ENCODE measurements at places on chromosomes 5 and 9.

DNA sequence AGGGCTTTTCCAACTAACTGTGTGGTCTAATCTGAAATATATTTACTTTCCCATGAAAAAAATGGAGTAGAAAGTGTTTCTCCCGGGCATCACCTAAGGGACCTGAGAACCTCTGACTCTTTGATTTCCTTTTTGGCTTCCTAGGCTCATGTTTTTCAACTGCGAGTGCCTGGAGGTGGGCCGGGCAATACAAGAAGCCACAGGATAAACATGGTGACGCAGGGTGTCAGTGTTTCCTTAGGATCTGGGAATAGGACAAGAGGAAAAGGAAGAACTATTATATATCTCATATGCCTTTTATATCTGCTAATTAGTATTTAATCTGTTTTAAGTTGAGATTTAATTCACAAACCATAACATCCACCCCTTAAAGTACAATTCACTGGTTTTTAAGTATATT is 11.4 kb upstream of the LECT2 start:
- no peak for DNase-seq

DNA sequence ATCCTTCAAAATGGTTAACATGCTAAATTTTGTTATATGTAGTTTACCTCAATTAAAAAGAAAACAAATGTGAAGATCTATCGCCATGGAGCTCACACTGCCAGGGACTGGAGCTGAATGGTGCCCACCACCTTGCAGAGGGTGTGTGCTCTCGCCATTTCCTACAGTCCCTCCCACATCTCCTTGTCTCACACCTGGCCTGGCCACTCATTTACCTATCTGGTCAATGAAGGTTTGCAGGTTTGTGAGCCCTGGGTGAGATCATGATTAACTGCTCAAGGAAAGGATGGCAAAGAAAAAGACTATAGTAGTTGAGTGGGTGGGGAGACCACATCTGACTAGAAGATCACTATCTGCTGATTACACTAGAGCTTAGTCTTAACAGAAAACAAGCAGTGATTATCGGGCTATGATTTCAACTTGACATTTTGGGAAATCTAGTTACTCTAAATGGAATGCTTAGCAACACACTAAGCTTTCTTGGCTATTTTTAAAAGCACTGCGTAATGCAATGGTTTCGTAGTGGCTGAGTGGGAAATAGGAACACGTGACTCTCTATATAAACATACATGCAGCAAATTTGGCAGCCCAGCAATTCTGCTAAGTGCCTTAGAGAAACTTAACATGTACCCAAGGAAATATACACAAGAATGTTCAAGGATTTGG is 27.3 kb downstream of the PUM3 start:
- DNase-seq: no peak

- DNase-seq: no peak
Observed at GRCh38 chr9:34610434-34611206, 1.3 kb downstream of the RPP25L start.

GRCh38 chr9:113886466-113886865 is 10.4 kb downstream of the ZNF618 start:
- no peak for DNase-seq

DNA sequence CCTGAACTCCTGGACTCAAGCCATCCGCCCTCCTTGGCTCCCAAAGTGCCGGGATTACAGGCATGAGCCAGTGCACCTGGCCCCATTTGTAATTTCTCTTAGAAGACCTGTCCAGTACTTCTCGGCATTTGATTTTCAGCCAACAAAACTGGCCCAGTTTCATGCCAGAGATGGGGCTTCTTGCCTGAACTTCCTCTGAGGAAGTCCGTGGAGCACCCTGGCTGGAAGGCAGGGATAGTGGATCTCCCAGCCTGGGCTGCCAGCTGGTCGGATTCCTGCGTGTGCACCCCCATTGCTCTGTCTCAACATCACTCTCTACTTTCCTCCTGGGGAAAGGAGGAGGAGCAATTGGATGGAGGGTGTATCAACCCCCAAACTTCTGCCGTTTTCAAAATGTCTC is 39.0 kb downstream of the FAM78A start:
- no peak for DNase-seq

DNA sequence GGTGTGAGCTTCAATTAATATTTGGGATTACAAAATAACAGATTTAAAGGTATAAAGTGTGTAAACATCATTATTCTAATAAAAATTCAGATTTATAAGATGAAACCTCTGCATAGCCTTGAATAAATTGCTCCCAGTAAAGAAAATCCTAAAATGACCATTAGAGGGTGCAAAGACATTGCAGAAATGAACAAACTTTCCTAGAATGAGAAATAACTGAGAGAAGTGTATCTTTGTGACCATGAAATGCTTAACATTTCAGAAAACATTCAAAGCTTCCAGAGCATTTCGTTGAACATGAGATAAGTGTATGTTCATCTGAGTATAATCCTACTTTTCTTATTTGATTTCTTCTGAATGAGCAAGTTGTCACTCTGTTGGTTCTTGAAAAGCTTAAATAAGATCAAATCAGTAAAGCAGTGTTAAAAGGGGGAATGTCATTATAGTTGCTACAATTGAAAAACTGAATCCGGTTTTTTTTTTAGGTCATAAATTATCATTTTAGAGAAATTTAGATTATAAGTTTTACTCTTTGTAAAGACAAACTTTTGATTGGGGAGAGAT is 24.7 kb upstream of the NUDT12 start:
- no peak for DNase-seq

GRCh38 chr5:93130624-93131490 is 450.2 kb downstream of the NR2F1-AS1 start:
- no peak for DNase-seq

DNA sequence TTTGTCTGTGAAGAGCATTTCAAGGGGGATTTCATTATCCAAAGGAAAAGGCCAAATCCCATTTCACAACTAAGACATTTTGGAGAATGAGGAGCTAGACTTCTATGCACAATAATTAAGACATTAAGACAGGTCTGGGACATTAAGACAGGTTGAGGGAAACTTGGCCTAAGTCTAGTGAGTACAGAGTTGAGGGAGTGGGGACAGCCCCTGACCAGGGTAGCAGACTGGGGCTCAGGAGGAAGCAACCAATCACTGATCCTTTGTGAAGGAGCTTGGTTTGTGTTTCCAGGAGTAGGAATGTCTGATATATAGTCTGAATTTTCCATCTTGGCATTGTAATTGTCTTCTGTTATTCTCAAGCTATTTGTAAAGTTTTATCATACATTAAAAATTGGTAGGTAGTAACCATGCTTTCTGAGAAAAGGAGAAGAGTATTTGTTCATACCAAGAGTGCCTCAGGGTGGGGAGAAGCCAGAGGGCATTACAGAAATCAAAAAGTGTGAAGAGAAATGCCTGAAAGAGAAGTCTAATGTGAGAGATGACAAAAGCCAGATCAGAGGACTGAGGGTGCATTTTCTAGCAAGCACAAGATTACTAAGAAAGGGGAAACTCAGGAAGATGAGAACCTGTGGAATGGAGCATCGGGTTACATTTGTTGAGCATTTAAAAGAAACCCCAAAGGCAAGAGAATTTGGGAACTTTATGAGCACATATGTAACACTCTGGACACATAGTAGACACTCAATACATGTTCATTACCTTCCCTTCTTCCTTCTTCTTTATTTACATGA is 189.3 kb upstream of the PIK3R1 start:
- no peak for DNase-seq

GRCh38 chr9:95049761-95050160 is 267.7 kb downstream of the FANCC start:
- DNase-seq: no peak

DNA sequence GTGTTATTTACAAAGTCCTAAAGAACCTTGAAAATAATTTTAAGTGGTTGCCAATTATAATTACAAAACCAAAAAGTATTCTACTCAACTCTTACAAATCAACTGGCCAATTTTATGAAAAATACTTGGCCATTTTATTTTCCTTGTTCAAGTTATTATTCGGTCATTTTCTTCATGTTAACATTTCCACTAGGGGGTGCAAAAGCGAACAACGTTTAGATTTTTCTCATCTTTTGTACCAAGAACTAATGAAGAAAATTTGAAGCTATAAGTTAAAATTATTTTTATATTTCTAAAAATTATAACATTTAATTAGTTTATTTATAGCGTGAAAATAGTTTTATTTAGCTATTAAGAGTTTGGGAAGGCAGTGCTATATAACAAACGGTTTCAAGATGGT is 1453.3 kb downstream of the MAT2B start:
- DNase-seq: no peak

DNA sequence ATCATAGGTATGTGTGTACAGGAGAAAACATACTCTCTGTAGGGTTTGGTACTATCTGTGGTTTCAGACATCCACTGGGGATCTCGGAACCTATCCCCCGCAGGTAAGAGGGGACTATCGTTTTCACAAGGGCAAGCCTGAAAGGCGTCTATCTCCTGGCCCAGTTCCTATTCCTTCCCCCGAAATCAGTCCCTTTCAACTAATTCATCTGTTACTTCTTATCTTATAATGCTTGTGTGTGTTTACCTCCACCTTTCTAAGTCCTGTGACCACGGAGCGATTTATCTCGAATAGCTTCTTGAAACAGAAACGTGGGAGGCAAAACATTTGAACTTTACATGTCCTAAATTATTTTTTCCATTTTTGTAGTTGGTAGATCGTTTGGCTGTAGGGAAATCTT is 11.4 kb downstream of the ABO start:
- no peak for DNase-seq

GRCh38 chr5:74244406-74244805 is 396.1 kb downstream of the ENC1 start:
- no peak for DNase-seq

- no peak for DNase-seq
Observed at GRCh38 chr5:124071039-124071438, 559.1 kb downstream of the CSNK1G3 start.

- no peak for DNase-seq
Observed at GRCh38 chr9:121067640-121068039, 7.1 kb upstream of the CNTRL start.

GRCh38 chr9:103731541-103731940 is 362.6 kb upstream of the SMC2 start:
- no peak for DNase-seq

DNA sequence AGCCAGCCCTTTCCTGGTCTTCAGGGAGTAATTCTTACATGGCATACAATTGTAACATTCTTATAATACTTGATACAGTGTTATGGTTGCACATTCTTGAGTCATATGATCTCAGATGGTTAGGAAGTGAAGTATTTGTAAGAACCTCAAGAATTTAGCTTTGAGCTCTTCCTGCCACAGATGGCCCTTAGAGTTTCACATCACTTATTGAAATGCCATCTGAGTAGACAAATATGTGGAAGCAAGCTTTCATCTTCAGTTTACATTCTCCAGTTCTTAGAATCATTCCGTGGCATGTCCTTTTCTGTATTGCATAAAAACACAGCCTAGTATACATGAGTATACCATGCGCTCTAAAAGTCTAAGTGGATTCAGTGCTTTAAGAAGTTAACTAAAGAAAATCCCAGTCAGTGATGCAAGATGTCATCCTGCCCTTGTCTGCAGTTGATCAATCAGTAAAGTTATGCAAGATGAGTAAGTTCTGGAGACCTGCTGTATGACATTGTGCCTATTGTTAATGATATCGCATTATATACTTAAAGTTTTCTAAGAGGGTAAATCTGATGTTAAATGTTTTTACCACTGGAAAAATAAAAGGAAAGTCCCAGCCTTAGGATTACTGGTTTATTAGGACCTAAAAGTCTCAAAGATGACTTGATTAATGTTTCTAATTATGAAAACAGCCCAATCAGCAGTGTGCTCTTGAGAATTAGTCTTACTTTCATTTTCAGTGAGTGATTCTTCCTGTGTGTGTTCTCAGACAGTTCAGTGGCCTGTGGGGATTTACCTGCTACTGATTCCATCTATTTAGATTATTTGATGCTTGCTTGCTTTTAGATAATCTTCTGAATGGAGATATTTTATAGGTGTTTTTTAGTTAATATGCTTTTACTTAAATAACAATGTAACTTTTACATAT is 29.4 kb downstream of the RHOBTB3 start:
- peak; percentile 94 for DNase-seq

DNA sequence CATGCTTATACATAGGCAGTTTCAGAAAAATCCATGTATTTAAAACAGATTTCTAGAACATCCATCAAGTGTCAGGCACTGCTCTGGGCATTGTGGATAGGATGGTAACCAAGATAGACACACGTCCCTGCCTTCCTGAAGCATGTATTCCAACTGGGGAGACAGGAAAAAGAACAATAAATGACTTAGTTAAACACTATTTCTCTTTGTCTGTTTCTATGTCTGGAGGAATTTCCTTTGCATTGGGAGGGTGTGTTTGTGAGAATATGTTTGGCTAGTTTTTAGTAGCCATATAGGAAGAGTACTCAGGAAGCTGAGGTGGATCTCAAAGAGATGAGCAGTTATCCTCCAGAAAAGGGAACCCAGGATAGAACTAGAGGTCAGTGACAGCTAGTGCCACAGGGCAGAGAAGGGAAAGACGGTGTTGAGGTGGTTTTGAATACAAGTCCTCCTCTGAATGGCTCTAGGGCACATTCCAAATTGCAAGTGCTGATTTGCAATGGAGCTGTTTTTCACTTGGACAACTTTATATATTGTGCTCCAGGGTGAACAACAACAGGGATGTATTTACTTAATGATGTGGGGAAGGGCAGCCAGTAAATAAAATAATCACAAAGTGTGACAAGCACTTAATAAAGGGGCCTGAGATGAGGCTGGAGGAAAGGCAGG is 144.7 kb upstream of the SHB start:
- DNase-seq: no peak

GRCh38 chr9:113886933-113887332 is 10.8 kb downstream of the ZNF618 start:
- DNase-seq: no peak

GRCh38 chr9:74379718-74380117 is 117.4 kb upstream of the RORB start:
- no peak for DNase-seq

DNA sequence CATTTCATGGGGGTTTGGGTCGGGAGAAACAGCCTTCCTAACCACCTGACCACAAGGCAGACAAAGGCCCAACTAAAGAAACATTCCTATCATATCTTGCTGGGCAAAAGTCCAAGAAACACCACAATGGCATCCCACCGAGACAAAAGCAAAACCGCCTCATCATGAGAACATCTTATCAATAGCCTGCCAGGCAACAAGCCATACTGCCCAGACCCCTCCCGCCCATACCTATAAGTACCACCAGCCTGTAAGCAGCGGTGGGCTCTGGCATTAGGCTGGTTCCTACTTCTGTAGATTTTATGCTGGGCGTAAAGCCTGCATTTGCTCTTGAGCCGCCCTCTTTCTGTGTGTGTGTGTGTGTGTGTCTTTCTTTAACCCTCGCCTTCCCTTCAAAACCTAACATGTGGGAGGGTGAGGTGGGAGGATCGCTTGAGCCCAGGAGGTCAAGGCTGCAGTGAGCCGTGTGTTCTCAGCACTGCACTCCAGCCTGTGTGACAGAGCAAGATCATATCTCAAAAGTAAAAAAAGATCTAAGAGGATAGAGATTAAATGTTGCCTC is 56.9 kb downstream of the PDE6A start:
- DNase-seq: no peak

GRCh38 chr9:125850763-125851162 is 103.6 kb downstream of the PBX3 start:
- DNase-seq: no peak

- DNase-seq: no peak
Observed at GRCh38 chr5:141623186-141623585, 4.4 kb upstream of the DIAPH1 start.

GRCh38 chr5:173940269-173940668 is 48.7 kb upstream of the C5orf47 start:
- DNase-seq: no peak
